ENCODE measurements at places on chromosomes 4 and X.

- DNase-seq = no peak
Measured at GRCh38 chr4:8537041-8537461, 43.1 kb upstream of the GPR78 start.

DNA sequence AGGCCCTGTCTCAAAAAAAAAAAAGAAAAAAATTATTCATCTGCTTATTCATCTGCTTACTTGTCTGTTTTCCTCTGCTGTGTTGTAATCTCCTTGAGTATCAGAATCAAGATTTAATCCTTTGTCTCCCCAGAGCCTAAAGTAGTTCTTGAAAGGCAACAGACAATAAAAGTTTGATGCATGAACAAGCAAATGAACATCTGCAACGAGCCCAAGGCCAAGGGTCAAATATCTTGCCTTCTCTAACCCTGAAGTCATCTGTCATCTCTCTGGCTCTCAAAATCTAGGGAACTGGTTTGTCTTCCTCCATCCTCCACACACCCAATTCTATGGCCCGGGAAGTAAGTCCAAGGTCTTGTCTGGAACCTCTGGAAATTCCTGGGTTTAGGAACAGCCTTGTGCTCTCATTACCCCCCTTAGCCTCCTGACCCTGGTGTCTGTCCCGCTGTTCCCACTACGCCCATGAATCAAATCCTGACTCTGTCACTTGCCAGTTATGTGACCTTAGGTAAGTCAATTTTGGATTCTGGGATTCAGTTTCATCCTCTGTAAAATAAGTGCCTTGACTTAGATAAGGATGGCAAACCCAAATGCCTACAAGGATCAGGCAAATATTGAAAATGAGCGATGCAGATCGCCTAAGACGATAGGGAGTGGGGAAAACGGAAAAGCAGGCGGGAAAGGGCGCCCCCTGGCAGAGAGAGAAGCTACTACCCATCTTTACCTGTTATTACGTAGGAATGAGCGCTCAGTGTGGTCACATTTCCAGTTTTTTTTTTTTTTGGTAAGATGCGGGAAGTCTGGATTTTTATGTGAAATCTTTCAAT is 102.7 kb upstream of the DHX15 start:
- DNase-seq = no peak

- DNase-seq = no peak
Measured at GRCh38 chrX:134911348-134911747, 79.4 kb upstream of the SMIM10 start.

- DNase-seq = no peak
Measured at GRCh38 chr4:104848597-104849225, 298.0 kb upstream of the TET2 start.

- no peak for DNase-seq
Measured at GRCh38 chrX:101427954-101428353, 19.9 kb downstream of the HNRNPH2 start.

GRCh38 chrX:97123001-97123400 is 239.3 kb downstream of the RPA4 start:
- DNase-seq = no peak

GRCh38 chr4:106424426-106424825 is 55.8 kb upstream of the GIMD1 start:
- no peak for DNase-seq

DNA sequence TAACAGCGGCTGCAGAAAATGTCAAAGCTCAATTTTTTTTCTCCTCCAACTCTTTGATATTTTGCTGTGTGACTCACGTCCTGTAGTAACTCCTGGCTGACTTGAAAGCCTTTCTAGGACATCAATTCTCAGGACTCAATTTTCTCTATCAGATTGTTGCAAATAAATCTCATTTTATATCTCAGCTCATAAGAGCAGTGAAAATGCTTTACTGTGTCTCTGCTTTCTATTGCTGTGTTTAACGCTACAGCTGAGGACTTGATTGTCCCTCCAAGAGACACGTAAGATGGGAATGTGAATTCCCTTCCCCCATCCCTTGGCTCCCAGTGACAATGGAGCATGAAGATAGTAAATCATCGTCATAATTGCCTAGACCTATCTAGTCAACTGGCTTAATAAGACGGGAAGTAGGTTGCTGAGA is 20.5 kb upstream of the CBR4 start:
- DNase-seq = no peak

- DNase-seq = no peak
Measured at GRCh38 chr4:47809654-47810203, 28.1 kb downstream of the CORIN start.

DNA sequence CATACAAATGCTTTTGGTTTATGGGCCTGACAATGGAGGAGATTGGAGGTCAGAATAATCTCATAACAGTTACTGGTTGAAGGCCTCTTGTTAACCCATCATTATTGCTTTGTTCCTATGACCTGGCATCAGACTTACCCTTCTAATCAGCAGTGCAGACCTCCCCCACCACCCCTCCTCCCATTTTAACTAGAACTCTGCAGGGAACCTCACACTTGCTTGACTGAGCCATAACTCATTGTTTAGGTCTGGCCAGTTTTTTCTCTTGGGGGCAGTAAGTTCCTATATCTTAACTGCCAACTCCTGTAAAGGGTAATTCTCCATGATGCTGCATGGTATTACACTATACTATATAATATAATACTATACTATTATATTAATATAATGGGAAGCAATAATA is 609.3 kb downstream of the IL1RAPL1 start:
- DNase-seq = no peak

GRCh38 chr4:140126261-140126660 is 27.7 kb downstream of the MAML3 start:
- no peak for DNase-seq

- DNase-seq = no peak
Measured at GRCh38 chr4:65845199-65845773, 175.0 kb upstream of the EPHA5 start.

DNA sequence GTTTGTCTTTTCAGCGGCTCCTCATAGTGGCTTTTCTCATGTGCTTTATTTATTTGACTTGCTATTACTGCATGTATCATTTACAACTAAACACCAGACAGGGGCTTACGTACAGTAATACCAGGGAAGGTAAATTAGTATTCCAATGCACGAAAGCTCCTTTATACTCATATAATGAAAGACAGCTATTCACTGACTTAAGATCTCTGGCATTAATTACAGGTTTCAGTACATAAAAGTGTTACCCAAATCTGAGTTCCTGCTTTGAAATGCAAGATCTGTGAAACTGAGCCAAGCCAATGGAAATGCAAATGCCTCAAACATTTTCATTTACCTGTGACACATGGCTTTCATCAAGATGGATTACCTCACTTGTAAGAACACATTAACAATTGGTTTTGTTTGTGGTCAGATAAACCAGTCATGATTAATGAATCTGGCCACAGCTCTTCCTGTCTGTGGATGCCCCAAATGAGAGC is 107.2 kb downstream of the ANAPC4 start:
- DNase-seq = no peak

- DNase-seq = no peak
Measured at GRCh38 chr4:4735870-4736269, 123.6 kb upstream of the MSX1 start.

DNA sequence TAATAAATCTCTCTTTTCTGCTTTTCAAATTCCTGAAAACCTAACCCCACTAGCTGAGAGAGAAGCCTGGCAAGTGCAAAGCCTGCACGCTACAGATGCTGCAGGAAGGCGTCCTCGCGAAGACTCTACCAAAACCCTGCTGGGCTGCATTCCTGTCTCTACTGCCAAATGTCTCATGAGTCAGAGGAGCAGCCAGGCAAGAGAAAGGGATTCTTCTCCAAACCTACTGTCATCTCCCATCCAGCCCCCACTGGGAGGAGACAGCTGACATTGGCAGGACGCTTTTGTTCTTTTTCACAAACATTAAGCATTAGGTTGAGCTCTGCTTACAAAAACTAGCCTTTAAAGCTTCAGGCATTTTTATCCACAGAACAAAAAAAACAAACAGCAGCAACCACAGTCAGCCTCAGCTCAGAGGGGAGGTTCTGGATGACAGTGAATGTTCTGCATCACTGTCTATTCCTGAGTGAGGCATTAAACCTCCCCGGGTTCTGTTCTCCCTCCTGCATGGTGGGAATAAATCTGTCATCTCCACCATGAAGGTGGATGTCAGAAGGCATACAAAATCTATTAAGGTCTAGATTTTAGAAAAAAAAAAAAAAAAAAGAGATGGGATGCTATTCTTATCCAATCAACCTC is 18.0 kb downstream of the CRMP1 start:
- no peak for DNase-seq

DNA sequence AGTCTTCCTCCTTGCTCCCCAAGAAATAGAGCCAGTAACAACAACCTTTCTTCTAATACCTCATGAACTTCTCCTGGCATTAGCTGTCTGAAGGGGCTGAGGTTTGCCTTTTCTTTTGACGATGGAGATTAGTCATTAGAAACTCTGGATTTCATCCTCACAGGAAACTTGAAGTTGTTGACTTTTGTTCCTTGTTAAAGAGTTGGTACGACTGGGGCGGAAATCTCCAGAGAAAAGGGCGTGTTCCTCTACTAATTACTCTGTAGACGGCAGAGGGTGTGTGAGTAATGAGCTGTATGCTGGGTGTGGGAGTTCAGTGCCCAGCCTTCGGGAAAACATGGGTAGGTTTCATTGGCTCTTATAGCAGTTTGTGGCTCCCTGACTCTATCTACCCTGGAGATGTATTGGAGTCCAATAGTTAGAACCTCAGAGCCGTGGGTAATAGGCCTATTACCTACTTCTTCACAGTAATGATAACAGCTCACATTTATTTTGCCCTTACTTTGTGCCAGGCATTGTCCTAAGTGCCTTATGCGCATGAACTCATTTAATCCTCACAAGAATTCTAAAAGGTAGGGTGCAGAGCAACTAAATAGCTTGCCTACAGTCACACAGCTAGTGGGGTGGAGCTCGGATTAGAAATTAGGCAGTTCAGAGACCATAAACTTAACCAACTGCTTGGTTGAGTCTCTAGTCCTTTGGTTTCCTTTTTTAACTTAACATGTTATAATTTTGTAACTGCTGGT is 23.4 kb downstream of the TMEM164 start:
- DNase-seq = no peak

GRCh38 chr4:53551958-53552357 is 39.3 kb downstream of the LNX1 start:
- no peak for DNase-seq

DNA sequence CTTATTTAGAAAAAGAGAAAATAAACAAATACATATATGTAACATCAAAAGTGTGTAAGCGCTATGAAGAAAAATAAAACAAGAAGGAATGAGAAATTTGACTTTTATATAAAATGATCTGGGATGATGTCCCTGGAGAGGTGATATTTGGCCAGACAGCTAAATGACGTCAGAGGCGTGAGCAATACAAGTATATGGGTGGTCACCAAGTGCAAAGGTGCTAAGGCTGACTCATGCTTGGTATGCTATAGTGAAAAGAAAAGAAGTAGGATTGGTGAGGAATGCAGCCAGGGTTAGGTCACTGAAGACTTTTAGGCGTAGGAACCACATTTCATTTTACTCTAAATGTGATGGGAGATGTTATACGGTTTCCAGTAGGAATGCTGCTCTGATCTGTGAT is 1049.1 kb upstream of the TENM3 start:
- no peak for DNase-seq

- DNase-seq = no peak
Measured at GRCh38 chr4:139951021-139951420, 203.0 kb downstream of the MAML3 start.

DNA sequence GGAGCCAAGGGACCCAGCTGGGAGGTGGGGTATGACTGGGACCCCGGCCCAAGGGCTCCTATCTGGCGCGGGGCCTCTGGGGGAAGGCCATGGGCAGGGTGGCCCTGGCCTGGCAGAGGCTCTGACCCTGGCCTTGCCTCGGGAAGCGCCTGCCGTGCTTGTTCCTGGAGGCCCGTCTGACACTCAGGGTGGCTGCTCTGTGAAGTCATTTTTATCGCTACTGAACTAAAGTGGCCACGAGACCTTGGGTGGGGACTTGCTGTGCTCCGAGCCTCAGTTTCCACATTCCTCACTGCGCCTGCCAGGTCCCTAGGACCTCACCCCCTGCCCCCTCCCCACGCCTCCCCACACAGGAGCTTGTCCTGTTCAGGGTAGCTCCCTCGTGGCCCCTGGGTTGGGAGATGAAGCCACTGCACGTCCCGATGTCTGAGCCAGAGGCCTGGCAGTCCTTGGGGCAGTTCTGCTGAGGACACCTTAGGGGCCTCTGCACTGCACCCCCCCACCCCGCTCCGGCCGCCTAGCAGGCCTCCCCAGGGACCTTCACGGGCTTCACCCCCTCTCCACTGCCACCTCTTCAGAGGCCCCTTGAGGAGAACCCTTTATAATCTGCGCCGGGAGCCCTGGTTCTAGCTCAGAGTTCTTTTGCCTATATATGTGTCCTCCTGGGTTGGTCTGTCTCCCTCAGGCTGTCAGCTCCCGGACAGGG is 639 bp upstream of the SORCS2 start:
- DNase-seq = no peak

GRCh38 chrX:115259238-115259875 is 25.5 kb upstream of the LRCH2 start:
- no peak for DNase-seq

DNA sequence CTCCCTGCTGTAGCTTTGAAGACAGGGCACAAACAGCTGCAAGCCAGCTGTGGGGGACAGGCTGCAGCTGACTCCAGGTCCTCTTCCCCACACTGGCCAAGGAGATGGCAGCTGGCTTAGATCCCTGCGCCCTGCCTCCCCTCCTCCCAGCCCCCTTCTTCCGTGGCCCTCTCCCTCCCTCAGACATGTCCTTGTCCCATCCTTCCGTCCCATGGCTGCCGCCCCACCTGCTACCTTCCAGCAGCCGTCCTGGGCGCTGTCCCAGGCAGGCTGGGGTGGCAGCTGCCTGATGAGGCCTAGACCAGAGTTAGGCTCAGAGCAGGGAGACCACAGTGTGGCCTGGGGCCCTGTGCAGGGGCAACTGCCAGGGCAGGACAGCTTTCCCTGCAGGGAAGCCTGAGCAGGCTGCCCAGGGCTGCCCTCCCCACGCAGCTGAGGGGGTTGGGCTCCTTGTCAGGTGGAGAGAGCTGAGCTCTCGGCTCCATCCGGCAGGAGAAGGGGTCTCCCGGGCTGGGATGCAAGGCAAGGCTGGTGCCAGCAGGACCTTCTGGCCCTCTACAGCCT is 3.3 kb upstream of the BGN start:
- no peak for DNase-seq

GRCh38 chrX:115067812-115068211 is 50.4 kb upstream of the IL13RA2 start:
- no peak for DNase-seq

- DNase-seq = no peak
Measured at GRCh38 chr4:177266506-177266905, 43.2 kb upstream of the NEIL3 start.

- no peak for DNase-seq
Measured at GRCh38 chr4:181688872-181689271, 554.3 kb upstream of the TENM3 start.

DNA sequence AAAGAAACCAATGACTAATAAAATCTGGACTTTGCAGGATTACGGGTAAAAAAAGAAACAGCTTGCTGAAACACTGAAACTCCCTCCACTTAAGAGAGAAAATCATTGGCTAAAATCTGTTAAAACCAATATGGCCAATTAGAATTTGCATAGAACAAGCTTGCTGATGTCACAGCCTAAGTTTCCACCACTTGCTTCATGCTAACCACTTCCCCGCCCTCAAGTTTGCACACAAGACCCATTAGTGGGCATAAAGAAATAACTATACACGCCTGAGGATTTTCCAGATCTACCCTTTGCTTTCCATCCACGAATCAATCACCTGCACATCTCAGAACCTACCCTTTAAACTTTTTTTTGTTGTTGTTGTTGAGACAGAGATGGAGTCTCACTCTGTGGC is 42.7 kb upstream of the PHEX start:
- DNase-seq = no peak

GRCh38 chrX:150897421-150898320 is 797 bp downstream of the CD99L2 start:
- DNase-seq = no peak
